Left lung (tissue), 14 donors: ENCODE measurements at places on chromosomes 12 and 14. TPM values are rescaled to one million over a fixed set of nuclear protein-coding genes. Genes with fewer than 3 reads are reported as not detected.

GRCh38 chr12:50234347-50234746 is 49.0 kb downstream of the LIMA1 start:
- no peak for DNase-seq

DNA sequence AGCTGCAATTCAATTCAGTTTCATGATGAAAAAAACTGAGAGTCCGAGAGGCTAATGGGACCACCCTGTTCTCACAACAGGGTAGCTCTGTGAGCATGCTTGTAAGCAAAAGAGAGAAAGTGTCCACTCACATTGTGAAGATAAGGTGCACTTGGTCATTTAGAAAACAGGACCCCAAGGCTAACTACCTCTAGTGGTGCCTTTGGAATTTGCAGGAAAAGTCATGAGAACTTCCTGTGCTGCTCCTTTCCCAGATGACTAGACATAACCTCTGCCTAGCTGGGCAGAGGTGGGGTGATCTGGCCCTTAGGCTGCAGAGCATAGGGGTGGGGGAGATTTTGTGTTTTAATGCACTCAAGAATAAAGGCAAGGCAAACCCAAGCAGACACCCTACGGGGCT is 118.9 kb downstream of the STAB2 start:
- DNase-seq = no peak

- no peak for DNase-seq
Measured at GRCh38 chr12:68455691-68456345, 123.7 kb upstream of the MDM1 start.

DNA sequence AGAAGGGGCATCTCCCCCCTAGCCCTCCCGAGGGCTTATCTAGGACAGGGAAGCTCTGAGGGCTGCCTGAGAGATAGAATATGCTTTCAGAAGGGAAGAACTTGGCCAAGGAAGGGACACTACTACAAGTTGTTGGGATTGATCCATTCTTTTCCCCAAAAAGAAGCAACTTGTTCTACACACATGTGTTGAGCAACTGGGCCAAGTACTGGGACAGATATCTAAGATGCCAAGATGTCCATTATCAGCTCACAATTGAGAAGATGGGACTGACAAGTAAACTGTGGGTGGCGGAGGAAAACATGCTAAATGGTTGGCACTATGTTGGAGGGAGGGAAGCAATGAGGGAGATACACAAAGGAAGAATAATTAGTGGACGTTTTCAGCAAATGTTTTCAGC is 30.9 kb downstream of the PLEKHG7 start:
- DNase-seq = no peak

DNA sequence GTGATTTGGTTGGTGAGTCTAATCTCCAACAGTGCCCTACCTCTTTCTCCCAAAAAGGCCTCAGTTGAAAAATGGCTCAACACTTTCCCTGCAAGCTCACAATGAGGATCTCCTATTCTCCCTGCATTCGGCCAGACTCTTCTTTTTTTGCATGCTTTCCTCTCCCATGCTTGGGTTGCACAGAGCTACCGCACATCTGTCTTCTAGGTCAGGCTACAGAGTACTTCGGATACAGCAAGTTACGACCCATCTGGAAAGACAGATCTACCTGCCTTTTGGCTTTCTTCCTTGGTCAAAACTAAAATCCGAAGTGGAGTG is 305 bp upstream of the SLC16A7 start:
- no peak for DNase-seq

- no peak for DNase-seq
Measured at GRCh38 chr12:118714051-118714460, 267.3 kb upstream of the SRRM4 start.

- DNase-seq = no peak
Measured at GRCh38 chr14:58662759-58663158, 25.0 kb downstream of the DACT1 start.

GRCh38 chr14:53450871-53451270 is 297.7 kb upstream of the DDHD1 start:
- peak; percentile 40 for DNase-seq

DNA sequence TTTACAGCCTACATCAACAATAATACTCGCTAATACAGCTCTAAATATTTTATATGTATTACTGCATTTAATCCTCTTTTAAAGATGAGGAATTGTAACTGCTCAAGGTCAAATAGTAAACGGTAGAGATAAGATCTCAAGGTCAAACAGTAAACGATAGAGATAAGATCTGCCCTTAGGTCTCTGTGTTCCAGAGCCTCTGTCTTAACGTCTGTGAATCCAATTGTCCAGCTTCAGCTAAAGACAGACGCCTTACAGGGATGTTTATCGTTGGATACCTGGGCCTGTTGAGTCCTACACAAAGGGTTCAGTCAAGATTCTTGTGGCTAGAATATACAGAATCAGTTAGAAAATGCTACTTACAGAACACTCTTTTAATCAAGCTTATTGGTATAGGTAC is 20.0 kb downstream of the PYGL start:
- DNase-seq = no peak

GRCh38 chr12:47316609-47317049 is 236.9 kb upstream of the AMIGO2 start:
- peak; percentile 24 for DNase-seq

DNA sequence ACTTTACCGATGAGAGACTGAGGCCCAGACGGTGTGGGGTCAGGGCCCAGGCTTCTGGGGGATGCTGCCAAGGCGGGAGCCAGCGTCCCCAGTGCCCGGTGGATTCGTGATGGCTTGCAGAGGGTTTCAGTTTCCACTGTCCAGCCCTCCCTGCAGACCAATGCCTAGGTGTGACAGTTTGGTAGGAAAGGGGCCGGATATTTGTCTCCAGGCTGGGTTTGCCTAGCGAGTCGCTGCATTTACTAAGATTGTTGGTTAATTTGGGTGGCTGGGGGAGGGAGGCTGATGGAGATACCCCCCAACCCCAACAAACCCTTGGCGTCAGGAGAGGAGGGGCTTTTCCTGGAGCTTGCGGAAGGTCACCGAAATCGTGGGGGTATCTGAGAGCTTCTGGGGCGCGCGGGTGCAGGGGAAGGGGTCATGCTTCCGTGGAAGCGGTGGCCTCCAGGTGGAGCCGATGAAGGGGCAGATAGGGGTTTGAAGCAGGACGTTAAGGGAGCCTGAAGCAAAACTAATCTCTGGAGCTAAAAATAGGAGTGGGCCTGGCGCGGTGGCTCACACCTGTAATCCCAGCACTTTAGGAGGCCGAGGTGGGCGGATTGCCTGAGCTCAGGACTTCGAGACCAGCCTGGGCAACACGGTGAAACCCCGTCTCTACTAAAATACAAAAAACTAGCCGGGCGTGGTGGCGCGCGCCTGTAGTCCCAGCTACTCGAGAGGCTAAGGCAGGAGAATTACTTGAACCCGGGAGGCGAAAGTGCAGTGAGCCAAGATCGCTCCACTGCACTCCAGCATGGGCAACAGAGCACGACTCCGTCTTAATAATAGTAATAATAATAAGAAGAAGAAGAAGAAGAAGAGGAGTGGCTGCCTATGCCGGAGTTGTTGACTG is 1.1 kb upstream of the CDC42BPB start:
- peak; percentile 22 for DNase-seq

- DNase-seq = peak; percentile 24
Measured at GRCh38 chr14:64767215-64767964, 63.2 kb downstream of the PLEKHG3 start.

DNA sequence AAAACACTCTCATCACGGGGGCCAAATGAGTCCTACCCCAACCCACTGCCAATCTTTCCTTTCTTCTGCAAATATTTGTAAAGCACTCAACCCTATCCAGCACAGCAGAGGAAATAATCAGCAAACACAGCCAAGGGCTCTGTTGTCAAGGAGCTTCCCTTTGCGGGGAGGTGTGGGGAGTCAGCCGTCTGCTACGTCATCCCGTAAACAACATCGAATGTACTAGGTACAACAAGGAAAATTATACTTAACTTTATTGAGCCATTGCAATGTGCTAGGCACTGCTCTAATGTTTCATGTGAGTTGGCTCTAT is 22.8 kb downstream of the TMEM63C start:
- no peak for DNase-seq

GRCh38 chr14:58836303-58836974 is 198.7 kb downstream of the DACT1 start:
- no peak for DNase-seq

DNA sequence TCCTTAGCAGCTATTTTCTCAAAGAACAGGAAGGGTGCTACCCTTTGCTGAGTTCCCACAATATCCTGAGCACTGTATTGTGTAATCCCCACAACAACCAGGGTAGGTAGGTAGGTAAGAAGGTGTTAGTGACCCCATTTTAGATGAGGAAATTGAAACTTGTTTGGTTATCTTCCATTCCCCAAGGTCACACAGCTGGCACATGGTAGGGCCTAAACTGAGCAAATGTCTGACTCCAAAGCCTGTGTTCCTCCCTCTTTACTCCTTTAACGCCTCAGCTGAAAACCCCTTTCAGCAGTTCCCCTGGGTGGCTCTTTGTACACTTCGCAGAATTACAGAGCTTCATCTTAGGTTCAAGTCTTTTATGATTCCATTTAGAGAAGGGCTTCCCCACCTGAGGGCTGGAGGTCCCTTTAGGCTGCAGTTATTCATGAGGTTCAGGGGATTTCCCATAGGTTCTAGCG is 26.5 kb upstream of the RIC8B start:
- no peak for DNase-seq

DNA sequence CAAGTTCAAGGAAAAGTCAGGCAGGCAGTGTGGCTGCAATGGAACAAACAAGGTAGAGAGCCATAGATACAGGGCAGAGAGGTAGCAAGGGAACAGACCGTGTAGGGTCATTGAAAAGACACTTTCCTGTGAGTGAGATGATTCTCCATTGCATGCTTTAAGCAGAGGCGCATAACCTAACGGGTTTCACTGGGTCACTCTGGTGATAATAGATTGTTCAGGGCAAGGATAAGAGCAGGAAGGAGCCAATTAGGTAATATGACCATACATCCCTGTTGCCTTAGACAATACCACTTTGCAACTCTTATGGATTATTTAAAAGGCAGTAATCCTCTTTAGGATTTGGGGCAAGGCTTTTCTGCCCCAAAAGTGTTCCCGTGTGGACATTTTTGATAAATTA is 214.1 kb downstream of the PTPRO start:
- no peak for DNase-seq

- peak; percentile 82 for DNase-seq
Measured at GRCh38 chr14:21104448-21105060, 3.7 kb downstream of the TMEM253 start.

- no peak for DNase-seq
Measured at GRCh38 chr12:43277651-43278540, 274.1 kb downstream of the ADAMTS20 start.

DNA sequence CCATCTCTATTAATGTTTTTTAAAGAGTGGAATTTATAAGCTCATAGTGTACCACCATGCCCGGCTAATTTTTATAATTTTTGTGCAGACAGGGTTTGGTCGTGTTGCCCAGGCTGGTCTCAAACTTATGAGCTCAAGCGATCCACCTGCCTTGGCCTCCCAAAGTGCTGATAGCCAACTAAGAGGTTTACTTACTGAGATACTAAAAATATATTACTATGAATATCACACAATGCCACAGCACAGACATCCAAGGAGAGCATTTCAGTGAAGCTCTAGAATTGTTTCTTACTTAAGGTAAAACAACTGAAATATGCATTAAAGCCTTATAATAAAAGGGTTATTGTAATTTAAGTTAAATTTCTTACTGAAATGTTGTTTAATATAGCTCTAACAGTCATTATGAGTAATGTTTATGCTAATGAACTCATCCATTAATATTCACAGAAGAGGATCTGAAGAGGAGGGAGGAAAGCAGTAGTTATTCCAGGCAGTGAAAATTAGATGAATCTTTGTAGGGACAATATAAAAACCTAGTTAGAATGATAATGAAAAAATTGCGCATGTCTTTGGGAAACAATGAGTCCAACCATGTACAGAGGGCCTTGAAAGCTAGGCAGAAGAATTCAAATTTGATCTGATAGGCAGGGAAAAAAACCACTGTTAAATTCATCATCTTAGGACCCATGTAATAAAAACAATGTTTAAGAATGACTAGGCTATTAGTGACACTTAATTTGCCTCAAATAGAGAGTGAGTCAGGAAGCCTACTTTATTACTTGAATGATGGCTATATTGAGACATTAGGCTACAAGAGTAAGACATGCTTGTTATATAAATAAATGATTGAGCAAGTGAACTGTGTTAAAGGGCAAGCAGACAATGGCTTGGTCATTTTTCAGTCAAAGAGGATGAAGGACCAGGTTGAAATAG is 99.2 kb downstream of the SLC41A2 start:
- no peak for DNase-seq

- DNase-seq = peak; percentile 48
Measured at GRCh38 chr14:64478634-64479250, 13.4 kb downstream of the AKAP5 start.

DNA sequence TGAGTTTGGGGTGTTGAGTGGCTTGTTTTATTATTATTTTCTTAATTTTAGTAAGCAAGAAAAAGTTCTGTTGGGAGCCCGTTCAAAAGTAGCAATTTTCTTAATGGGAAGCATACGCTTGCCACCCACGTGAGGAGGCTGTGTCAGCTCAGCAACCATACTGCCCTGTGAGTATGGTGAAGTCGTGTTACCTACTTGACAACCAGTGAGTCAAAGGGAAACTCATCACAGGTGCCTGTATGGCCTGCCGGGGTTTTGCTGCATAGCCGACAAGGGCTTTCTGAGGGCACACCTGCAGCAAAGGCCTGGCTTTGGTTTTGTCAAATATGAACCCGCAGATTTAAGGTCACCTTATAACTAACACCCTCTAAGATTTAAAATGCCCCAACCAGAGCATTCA is 31.1 kb downstream of the PITPNM2 start:
- no peak for DNase-seq

DNA sequence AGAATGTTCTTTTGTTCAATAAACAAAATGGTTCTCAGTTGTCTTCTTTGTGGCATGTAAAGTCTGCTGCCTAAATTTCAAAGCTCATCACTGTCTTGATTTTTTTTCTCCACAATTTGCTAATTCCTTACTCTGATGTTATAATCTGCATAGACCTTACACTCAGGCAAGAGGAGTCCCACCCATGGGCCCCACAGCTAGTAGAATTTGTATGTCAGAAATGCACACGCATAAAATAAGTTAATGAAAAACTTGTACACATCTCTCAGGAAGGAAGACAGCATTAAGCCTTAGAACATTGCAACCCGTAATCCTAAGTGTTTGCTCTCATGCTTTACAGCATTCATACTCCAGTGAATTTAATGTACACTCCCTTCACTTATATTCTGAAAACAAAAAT is 280.8 kb downstream of the ATXN7L3B start:
- DNase-seq = no peak

AQP6 gene
- polyA plus RNA-seq = 0.56 TPM

MDGA2 gene
- polyA plus RNA-seq = 0.36 TPM

PLA2G1B gene
- polyA plus RNA-seq = 1.1 TPM

WNT1 gene
- not detected for polyA plus RNA-seq

SLCO1B3 gene
- not detected for polyA plus RNA-seq
